ENCODE measurements at places on chromosomes 16 and 17. TPM values are rescaled to one million over a fixed set of nuclear protein-coding genes. Genes with fewer than 3 reads are reported as not detected.

- DNase-seq, result no peak
Measured at GRCh38 chr16:27083861-27084261, 17.1 kb downstream of the C16orf82 start.

DNA sequence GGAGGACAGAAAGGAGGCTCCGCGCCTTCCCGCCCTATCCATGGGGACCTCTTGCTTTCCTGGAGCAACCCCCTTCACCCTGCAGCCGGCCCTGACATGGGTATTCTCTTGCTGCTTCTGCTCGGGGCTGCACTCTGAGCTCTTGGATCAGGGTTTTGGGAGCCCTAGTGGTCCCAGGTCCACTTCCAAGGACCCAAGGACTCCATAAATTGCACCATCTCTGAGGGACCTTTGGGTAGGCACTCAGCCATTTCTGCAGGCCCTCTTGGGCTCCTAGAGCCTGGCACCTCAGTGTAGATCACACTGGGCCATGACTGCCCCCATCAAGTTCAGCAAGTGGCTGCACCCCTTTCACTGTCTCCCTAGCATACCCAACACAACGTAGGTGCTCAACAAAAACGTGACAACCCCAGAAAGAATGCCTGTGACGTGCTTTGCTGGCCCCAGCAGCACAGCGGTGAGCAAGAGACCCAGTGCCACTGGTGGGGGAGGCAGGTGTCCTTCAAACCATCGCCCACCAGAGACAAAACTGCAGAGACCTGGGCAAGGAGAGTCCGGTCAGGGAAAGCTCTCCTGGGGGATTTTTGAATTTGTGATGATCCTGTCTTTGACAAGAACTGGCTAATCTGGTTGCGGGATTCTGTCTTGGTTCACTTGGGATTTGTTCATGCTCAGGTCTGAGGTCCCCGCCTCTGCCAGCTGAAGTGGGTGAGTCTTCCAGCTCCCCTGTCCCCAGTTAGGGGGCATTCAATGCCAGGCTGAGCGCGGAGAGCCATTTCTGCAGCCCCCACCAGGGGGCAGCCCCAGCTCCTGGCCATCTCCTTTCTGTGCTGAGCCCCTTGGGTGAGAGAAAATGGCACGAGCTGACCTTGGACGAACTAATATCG is 2.5 kb upstream of the RAB11FIP4 start:
- DNase-seq, result peak; percentile 32

- no peak for DNase-seq
Measured at GRCh38 chr17:76834870-76835269, 33.3 kb upstream of the MGAT5B start.

DNA sequence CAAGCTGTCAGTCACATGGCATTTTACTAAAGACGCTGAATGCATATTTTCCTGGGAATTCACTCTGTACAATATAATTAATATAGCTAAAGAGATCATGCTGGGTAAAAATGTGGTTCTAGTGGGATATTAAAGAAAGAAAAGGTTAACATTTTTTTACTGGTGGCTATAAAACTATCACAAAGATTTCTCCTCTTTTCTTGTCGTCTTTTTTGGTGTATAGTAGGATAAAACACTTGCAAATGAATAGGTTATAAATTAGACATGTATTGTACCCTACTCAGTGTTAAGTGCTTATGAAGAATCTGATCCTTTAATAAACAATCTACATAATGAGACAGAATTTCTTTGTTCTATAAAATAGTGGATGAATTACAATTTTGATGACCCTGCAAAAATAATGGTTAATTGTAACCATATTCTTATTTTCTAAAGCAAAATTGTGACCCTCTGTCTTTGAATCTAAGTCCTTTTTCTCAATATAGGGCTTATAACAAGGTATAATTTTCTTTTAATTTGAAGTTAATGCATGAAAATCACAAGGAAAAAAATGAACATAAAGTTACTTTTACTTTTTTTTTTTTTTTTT is 1540.4 kb upstream of the GOT2 start:
- no peak for DNase-seq

KRTAP4-6 gene
- total RNA-seq, result not detected

ASPHD1 gene
- 0.88 TPM for total RNA-seq

GNG13 gene
- not detected for total RNA-seq

All from endothelial cell of umbilical vein (primary cell).